ENCODE measurements at places on chromosomes 7 and 10.

DNA sequence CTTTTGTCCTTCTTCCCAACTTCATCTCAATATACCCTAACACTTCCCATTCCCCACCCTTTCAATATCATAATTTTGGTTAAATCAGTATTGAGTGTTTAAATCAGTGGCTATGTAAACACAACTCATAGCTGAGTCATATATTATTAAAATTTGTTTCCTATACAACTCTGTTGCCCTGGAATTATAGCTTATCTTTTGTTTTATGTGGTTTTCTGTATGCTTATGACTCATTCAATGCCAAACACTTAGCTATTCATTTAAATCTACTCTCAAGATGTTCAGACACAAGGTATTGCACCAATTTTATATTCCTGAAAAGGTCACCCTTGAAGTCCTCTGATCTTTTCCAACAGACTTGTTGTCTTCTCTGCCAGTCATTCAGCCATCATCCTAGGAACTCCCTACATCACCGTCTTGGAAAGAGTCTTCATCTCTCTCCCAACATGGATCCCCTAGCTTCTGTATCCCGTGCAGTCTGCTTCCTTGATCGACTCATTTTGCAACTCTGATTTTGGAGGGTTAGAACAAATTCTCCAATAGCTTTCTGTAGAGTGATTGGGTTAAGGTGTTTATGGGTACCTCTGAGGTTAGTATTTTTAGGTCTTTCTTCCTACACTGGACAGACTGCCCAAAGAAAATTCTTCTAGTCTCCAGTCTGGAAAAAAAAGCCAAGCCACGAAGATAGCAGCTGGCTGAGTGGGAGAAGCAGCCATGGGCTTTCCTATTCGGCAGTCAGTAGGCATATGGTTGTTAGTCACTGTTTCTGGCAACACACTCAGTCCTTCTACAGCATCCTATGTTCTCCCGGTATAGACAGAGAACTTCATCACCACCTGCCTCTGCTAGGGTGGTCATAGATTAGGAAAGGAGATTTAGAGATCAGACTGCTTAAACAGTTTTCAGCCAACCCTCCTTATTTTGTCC lies 102.1 kb downstream of the CRPPA start:
- no peak for DNase-seq

DNA sequence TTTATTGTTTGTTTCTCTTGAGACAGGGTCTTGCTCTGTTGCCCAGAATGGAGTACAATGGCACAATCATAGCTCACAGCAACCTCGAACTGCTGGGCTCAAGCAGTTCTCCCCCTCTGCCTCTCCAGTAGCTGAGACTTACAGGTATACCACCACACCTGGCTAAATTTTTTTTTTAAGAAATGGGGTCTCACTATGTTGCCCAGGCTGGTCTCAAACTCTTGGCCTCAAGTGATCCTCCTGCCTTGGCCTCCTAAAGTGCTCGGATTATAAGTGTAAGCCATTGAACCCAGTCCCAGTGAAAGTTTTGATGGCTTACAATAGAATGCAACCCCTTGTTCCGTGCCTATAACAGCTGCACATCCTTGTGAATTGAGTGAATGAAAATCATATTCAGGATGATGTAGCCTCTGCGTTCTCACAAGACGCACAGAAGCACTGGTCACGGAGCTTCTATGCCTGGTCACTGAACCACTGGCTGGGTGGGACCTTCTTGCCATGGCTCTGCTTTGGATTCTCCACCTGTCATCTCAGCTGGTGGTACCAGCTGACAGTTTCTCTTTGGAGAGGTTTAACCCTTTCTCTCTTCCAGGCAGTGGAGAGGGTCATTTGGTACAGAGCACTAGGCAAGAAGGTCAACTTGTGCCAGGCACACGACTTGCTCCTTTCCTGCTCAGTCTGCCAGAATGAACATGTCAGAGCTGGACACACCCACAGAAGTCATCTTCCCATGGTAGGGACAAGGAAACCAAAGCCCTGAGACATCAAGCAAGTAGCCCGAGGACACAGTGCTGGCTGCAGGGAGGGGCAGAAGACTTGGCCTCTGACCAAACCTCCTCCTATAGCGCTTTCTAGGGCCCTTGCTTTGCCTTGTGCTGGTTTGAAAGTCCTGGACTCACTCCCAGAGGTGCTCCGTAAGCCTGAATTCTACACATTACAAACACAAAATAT lies 89.6 kb downstream of the ATXN7L1 start:
- peak; percentile 57 for DNase-seq

- no peak for DNase-seq
Measured at GRCh38 chr10:63240807-63241206, 107.7 kb downstream of the NRBF2 start.

DNA sequence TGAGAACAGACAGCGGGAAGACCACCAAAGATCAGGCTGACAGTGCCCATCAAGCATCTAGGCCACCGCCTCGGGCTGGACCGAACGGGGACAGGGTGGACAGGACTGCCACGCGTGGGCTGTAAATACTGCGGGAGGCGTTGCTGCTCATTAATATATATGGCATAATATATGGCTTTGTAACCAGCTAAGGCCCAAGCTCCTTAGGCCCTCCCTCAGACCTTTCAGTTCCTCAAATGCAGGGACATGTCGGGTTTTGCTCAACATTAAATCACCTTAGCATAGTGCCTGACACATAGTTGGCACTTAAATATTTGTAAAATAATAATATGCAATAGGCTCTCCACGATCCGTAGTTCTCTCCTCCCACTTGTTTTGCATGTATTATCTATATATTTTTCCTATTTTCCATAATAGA lies 402 bp upstream of the TMEM168 start:
- DNase-seq = no peak

DNA sequence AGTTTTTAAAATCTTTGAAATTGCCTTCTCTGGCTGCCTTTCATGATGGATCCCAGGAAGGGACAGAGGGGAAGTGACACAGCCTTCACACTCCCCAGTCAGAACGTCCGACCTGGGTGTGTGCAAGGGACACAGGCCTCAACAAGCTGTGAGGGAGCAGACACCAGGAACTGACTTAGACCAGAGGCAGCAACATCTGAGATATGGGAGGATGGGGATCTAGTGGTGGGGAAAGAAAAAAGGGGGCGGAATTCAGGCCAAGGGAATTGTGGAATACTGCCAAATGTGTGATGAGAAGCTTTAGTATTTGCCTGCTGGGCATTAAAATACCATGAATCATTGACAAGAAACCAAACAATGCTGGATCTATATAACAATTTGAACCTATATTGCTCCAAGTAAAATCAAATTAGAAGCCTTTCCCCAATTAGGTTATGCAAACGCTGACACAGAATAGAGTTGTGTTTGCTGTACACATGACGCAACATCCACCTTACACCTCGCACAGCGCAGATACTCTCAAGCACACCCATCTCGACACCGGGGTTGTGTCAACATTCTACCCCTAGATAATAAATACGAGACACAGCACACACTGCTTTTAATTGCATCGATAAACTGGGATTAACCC lies 17.2 kb upstream of the MNX1 start:
- DNase-seq = no peak

- DNase-seq = no peak
Measured at GRCh38 chr7:141915565-141915964, 634 bp upstream of the OR9A4 start.

DNA sequence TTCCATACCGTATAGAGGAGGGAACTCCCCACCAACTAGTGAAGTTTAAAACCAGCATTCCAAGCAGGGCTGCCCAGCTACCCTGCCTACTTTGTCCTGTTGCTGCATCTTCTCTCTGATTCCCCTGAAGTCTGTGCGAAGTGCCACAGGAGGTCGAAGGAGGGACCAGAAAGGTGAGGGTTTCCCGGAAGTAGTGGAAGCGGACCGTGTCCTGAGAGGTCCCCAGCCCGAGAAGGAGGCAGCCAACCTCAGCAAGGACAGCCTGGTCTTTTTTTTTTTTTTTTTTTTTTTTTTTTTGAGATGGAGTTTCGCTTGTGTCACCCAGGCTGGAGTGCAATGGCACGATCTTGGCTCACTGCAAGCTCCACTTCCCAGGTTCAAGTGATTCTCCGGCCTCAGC lies 671.9 kb upstream of the GALNT17 start:
- no peak for DNase-seq

GRCh38 chr7:50309721-50310120 lies 5.2 kb downstream of the IKZF1 start:
- no peak for DNase-seq

DNA sequence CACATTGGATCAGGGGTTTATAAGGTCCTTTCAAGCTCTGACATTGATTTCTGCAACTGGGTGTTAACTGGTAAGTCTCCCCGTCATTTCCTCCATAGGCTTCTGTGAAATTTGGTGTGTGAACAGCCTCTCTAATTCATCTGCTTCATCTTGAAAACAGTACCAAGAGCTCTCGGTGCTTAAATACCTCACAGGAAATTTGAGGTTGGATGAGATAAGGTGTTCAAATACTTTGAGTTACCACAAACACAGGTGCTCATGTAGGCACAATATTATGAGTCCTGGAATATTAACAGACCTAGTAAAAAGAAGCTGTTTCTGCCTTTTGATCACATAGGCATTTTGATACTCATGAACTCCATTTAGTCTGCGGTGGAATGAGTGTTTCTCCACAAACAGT lies 85.2 kb downstream of the RTKN2 start:
- DNase-seq = no peak

GRCh38 chr7:143069912-143070500 lies 17.9 kb downstream of the OR6V1 start:
- DNase-seq = peak; percentile 10

DNA sequence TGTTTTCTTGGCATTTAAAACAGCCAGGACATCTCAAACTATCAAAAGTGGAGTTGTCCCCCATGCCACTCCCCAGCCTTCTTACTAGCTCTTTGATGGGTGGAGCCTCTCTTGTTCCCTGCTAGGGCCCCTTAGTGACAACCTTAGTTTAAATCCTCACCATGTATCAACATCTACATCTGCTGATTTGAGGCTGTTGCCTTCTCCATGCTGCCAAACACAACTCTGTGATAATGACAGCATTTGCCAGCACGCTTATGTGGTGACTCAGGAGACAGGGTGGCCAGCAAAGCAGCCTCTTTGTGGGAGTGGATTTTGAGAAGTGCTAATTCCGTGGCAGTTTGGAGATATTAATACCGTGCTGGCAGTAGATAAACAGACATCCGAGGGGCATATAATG lies 145.4 kb downstream of the LRRC4 start:
- DNase-seq = peak; percentile 78

DNA sequence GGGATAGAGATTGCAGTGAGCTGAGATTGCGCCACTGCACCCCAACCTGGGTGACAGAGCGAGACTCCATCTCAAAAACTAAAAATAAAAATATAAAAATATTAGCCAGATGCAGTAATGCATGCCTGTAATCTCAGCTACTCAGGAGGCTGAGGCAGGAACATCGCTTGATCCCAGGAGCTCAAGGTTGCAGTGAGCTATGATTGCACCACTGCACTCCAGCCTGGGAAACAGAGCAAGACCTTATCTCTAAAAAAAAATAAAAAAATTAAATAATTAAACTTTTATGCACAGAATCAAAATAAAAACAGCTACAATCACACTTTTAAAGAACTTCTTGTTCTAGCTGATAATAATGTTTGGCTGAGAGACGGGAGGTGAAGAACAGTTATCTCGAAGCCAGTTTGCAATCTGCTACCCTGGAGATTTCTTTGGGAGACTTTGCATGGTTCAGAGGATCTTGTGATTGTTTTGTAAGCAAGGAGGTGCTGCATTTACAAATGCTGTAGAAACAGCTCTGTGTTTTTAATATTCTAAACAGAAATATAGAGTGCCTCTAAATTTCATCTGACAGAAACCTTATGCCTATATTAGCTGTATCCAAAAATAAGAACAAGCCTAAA lies 19.9 kb upstream of the MACROH2A2 start:
- DNase-seq = no peak

DNA sequence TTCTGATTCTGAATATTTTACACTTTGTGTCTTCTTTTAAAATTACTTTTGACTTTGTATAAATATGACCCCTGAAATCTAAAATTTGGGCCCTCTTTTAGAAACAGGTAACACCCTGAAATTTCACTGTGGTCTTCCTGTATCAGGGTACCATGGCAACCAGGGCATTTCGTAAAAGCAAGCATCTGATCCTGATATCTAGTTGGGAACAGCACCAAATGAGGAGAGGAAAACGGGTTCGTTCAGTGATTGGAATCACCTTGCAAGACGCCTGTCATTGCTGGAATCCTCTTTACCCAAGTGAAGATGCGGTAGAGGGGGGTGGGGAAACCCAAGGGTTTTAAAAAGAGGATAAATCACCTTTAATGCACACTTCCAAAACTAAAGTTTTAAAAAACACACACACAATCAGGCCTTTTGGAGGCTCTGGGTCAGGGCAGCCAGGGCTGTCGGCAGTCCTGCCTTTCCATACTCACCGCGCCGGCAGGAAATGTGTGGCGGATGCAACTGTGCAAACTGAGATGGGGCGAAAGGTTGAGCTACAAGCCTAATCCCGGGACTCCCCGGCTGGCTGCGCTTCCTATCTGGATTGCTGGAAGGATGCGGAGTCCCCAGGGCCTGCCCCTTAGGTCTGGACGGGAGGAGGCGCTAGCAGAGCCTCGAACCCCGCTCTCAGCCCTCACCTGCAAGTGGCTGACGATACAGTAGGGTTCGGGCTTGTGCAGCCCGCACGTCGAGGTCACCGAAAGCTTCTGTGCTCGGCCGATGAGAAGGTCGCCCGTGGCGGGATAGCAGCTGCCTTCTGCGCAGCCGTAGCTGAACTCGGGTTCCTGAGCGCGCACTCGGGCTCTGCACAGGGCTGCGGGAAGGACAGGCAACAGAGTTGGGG lies 1.8 kb downstream of the LAMB1 start:
- no peak for DNase-seq

- DNase-seq = peak; percentile 45
Measured at GRCh38 chr7:124171068-124171467, 138.2 kb upstream of the TMEM229A start.

GRCh38 chr7:78326876-78327275 lies 528.3 kb downstream of the PHTF2 start:
- peak; percentile 88 for DNase-seq

DNA sequence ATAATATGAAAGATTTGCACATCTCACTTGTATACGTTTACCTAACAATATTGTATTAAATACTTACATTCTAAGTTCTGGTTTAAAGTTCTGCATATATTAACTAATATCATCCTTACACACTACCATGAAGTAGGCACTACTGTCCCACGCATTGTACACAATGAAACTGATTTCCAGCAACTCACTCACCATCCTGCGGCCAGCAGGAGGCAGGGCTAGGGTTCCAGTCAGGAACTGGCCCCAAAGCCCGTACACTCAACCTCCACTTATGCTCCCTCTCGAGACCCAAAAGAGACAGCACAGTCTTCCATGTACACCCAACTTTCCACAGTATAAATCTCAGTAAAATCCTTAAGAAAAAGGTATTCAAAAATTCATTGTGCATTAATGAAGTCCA lies 41.4 kb downstream of the GRID1 start:
- no peak for DNase-seq
